ENCODE measurements at places on chromosomes 2 and 18.

GRCh38 chr2:69062307-69062962 lies 49.5 kb downstream of the ANTXR1 start:
- DNase-seq, result no peak

DNA sequence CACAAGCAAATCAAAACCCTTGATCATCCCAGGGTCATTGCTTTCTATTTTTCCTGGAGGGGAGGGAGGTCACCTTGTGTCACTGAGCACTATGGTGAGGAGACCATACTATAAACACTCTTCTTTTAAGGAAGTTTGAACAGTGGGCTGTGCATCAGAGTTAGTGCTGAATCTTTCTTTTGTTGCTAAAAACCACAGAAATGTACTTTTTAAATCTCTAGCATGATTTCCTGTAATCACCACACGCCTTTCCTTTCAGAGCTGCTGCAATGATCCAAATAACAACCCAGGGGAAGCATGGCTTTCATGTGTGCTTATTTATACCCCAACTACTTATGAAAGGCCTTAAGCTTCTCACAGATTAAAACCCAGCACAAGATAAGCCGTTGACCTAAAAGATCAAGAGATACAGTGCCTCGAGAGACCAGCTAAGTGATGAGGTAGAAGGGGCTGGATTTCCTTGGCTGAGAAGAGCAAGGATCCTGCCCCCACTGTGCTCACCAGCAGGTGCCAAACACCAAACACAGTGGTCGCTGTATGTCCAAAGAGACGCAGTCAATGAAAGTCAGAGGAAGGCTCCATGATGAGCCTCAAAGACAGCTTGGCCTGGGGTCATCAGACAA lies 34.7 kb downstream of the TRABD2A start:
- DNase-seq, result no peak

DNA sequence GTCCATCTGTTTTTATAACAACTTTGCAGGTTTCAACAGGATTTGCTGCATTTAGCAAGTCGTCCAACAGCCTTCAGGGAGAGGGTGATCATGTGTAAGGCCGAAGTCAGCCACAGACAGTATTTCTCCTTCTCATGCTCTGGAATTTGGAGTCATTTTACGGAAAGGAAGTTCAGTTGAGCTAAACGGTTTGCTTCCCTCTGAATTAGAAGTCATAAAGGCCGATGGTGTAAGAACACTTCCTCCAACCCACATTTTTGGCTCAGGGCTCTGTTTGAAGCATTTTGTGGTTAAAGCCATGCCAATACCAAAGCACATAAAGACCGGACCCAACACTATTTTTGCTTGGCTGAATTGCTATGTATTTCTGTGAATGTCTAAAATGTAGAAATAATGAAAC lies 129.5 kb downstream of the TMEM182 start:
- peak; percentile 58 for DNase-seq

DNA sequence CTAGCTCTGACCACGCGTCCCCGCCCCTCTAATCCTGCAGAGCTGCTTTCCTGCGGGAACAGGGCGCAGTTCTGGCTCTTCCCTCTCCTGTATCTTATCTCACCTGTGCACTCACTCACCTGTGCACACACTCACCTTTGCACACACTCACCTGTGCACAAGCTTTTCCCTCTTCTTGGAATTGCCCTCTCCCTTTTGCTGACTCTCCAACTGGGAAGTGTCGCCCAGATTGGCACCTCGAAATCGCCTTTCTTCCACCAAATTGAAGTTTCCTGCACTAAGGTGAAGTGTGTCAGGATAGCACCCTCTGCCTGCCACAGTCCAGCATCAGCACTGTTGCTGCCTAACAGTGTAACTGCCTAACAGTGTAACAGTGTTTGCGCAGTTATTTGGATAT lies 566 bp upstream of the CMPK2 start:
- DNase-seq, result peak; percentile 74

GRCh38 chr2:55019526-55020258 lies 30.6 kb downstream of the RTN4 start:
- peak; percentile 34 for DNase-seq

DNA sequence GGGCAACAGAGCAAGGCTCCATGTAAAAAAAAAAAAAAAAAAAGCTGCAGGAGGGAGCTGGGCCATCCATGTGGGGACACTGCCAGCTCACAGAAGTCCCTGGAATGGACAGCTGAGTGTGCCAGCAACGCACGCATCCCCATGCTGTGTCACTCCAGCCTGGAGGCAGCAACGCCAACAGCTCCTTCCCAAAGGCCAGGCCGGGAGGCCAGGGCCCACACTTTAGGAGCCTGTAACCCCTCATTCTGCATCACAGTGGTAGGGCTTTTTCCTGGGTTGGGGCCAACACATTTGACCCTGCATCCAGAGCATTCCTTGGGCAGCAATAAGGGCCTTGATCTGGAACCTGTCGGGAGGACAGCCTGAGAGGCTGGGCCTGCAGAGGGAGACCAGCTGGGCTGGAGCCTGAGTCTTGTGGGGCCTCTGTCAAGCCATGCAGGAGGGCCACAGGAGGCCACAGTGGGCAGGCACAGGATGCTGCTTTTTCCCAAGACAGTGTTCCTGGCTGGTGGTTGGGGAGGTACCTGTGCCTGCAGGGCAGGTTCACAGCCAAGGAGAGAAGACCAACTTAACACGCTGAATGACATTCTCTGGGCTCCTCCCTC lies 16.8 kb upstream of the KCNK3 start:
- DNase-seq, result no peak

- DNase-seq, result no peak
Measured at GRCh38 chr2:201808027-201808426, 1.7 kb downstream of the CDK15 start.

DNA sequence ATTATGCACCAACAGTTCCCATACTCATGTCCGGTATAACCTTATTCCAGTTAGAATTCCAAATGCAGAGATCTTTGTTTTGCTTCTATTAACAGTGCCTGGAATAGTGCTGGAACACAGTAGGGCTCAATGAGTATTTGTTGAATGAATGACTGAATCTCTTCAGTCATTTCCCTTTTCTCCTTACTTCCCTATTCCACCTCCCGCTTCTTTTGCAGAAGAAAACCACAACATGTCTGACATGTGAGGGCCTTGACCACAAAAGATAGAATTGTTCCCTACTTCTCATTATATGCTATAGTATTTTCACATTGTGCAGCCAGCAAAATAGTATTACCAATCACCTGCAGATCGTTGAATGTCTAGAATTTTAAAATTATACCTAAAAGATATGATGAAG lies 19.5 kb upstream of the HNRNPLL start:
- peak; percentile 37 for DNase-seq

- DNase-seq, result no peak
Measured at GRCh38 chr2:96957244-96957643, 29.1 kb downstream of the FAM178B start.

DNA sequence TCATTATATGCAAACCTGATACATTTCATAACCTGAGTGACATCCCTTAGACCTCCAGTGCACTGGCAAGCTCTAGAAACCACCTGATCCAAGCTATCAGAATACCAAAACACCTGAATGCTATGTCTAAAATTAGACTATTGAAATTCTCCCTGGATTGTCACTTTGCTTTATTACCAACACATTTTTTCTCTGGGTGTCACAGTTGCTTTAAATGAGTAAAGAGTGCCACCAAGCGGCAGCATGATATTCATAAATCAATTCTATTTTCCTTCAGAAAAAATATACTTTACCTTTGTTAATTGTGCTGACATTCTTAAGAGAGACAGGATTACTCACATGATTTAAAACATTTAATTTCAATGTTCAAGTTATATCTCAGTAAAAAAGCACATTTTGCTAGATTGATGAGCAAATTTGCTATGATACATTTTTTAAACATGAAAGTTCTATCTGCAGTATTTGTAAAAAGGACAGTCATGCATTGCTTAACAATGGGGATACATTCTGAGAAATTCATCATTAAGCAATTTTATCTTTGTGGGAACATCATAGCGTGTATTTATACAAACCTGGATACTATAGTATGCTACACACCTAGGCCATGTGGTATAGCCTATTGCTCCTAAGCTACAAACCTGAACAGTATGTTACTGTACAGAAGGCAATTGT lies 338.4 kb upstream of the SLC39A10 start:
- peak; percentile 31 for DNase-seq

Data from KG1 (cell line).